DMS153 (cell line): ENCODE measurements at places on chromosomes 6 and 20.
A peak's percentile ranks its signal among the peaks of the same experiment; 100 is the strongest.

GRCh38 chr20:49981218-49982071 is 1.3 kb upstream of the SNAI1 start:
- DNase-seq = no peak

DNA sequence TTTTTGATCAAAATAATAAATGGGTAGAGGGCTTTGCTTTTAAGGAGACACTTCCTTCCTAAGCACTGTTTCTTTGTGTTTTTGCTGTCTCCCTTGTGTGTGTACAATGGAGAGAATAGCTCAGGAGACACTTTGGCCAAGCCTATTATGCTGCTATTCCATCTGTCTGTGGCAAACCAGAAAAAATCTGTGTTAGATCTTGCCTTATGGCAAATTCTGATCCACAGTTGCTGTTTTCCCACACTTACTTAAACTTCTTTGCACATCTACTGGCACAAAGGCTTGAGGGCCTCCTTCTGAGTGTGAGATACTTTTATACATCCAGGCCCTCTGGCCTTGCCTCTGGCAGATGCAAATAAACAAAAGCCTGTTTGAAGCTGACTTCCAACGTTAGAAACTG is 53.6 kb downstream of the PRDM13 start:
- DNase-seq = no peak

GRCh38 chr6:32075781-32076180 is 33.4 kb downstream of the TNXB start:
- DNase-seq = no peak

DNA sequence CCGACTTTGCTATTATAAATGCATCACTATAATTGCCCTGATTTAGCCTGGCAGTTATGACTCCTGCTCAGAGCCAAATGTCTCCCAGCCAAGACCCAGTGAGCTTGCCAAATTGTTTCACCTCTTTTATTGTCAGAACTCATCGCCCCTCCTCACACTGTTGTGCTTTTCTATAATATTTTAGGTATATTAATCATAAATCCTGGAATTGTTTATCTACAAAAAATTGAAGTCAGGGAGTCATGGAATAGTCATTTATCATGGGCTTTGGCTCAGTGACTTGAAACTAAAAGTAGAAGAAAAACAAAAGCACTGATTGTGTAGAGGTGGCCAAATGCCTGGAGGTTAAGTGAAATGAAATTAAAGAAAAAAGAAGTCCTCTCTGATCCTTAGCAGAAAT is 85.6 kb downstream of the PFDN4 start:
- DNase-seq = no peak

DNA sequence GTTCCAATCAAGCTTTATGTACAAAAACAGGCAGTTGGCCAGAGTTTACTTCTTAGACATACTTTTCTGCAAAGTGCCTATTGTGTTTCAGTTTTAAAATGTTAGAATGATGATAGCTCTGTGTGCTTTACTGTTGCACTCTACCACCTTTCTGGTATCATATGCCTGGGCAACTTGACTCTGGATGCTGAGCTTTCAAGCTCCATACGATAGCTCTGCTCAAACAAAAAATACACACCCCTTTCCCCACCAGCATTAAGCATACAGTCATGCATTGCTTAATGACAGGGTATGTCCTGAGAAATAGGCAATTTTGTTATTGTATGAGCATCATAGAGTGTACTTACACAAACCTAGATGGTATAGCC is 123.1 kb downstream of the RCAN2 start:
- DNase-seq = no peak

GRCh38 chr6:41647061-41647511 is 8.8 kb downstream of the MDFI start:
- no peak for DNase-seq

DNA sequence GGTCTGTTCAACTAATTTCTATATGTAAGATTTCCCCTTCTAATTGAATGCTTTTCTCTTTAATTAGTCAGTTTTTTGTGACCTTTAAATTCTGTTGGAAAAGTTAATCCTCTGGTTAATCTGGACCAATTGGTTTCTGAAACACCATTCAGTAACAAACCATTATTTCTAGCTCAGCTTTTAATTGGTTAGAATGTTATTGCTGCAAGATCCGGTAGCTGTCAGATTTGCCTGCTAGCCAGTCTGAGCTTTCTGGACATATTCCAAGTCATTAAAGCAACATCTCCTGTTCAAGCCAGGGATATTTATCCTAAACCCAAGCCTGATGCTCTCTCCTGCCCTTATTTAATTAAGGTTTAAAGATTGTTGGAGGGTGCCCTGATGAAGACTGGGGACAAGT is 55.1 kb upstream of the FBXL4 start:
- no peak for DNase-seq

DNA sequence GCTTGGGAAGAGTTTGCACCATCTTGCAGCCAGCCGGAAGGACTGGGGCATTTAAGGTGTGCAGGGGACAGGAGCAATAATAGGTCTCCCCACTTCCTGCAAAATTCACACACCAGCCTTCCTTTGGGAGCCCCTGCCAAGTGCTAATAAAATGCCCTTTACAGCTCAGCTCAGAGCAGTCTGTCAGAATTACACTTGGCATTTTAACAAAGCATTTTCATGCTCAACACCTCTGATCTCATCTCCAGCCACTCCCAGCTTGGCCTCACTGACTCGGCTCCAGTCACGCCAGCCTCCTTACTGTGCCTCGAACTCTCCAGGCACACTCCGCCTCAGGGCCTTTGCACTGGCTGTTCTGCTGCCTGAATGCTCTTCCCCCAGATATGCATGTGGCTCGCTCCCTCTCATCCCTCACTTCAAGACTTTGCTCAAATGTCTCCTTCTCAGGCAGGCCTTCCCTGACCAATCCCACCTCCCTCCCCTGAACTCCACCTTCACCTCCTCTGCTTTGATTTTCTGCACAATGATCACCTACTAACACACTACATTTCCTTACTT is 43.7 kb downstream of the GRM4 start:
- no peak for DNase-seq

GRCh38 chr20:17466641-17467040 is 64.5 kb downstream of the BFSP1 start:
- no peak for DNase-seq

- DNase-seq = no peak
Observed at GRCh38 chr20:62139636-62140035, 3.6 kb downstream of the PSMA7 start.

GRCh38 chr6:144931172-144932035 is 646.3 kb downstream of the UTRN start:
- DNase-seq = no peak

GRCh38 chr6:142886431-142887170 is 58.4 kb downstream of the HIVEP2 start:
- DNase-seq = peak; percentile 10

DNA sequence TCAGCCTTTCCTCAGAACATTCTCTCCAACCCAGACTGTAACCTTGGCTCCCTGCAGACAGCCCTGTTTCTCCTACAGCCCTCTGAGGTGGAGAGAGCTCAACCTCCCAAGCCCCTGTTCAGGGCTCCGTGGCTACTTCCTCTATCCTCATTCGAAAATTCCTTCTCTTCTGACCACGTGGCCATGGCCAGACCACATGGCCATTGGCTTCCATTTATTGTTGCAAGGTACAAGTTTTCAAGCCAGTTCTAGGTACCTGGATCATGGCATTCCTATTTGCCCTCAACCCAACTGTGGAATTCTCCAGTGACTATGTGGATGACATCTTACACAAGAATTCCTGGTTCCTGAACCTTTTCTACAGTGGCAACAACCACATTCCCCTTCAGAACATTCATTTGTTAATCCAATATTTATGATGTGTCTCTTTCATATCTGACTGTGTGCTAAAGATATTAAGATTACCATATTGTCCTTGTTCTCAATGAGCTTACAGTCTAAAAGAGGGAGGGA is 161.9 kb downstream of the GMPR start:
- no peak for DNase-seq

- DNase-seq = peak; percentile 63
Observed at GRCh38 chr6:6834356-6835222, 246.1 kb downstream of the LY86 start.

GRCh38 chr20:54108326-54108642 is 37.9 kb upstream of the BCAS1 start:
- no peak for DNase-seq

DNA sequence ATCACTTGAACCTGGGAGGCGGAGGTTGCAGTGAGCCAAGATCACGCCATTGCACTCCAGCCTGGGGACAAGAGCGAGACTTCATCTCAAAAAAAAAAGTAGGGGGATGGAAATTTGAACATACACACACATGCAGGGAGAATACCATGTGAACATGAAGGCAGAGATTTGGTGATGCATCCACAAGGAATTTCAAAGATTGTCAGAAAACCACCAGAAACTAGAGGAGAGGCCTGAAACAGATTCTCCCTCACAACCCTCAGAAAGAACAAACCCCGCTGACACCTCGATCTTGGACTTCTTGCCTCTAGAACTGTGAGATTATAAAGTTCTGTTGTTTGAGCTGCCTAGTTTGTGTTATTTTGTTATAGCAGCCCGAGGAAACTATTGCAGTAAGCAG is 125.5 kb downstream of the GPX5 start:
- no peak for DNase-seq

- no peak for DNase-seq
Observed at GRCh38 chr20:25293910-25294458, 46.1 kb downstream of the PYGB start.

DNA sequence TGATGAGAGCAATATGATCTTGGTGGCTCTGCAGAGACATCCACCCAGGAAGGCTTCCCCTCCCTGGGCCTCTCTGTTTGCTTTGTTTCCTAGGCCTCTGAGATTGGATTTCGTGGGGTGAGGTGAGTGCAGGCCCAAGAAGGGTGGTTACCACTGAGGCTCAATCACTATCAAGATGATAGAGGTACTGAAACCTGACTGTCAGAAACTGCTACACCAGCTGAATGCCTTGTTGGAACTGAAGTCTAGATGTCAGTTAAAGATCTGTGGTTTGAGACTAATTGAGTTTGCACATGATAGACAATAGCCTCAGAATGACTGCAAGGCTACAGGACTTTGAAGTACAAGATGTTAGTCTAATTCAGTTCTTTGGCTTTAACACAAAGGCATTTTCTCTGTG is 15.2 kb downstream of the VNN1 start:
- no peak for DNase-seq

- DNase-seq = no peak
Observed at GRCh38 chr20:32558526-32558925, 26.6 kb downstream of the NOL4L start.

GRCh38 chr6:141359953-141360352 is 772.8 kb upstream of the GJE1 start:
- DNase-seq = no peak

DNA sequence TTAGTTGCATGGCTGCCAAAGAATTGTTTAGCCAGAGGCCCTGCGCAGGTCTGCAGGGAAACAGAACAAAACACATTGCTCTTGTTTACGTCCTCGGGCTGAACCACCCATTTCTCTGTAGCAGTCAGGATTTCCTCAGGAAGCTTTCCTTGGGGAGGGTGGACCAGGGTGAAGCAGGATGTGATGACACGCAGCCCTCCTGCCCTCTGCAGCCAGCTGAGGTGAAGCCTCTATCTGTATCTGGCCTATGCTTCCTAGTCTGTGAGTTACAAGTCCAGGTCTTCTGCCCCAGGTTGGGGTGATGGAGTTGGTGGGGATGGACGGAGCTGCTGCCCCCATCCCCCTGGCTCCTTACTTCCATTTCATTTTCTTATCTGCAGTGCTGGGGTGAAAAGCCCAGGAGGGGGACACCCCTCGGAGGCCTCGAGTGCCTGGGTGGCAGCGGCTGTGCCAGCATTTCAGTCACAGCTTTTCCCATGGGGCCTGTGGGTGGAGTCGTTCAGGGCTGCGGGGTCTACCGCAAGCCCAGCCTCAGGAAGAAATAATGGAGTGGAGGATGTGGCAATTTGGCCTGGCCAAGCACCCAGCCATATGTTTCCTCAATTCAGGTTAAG is 24.9 kb downstream of the SASH1 start:
- no peak for DNase-seq

GRCh38 chr20:42779216-42779615 is 410.5 kb downstream of the PTPRT start:
- no peak for DNase-seq

- no peak for DNase-seq
Observed at GRCh38 chr20:40233406-40233805, 455.6 kb downstream of the MAFB start.

DNA sequence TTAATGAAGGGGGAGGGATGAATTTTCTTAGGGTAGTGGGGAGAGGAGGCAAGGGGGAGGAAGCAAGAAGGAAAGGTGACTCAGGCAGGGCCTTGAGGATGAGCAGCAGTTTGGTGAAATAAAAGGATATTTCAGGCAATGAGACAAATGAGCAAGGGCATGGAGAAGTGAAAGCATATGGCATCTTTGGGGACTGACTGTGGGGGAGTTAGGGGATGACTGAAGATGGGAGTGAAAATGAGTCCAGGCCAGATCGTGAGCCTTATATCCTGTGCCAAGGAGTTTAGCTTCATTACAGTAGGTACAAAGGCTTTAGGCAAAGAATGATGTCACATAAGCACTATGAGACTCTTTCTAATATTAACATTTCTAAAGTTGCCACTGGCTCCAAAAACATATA is 51.9 kb downstream of the ILRUN start:
- no peak for DNase-seq

DNA sequence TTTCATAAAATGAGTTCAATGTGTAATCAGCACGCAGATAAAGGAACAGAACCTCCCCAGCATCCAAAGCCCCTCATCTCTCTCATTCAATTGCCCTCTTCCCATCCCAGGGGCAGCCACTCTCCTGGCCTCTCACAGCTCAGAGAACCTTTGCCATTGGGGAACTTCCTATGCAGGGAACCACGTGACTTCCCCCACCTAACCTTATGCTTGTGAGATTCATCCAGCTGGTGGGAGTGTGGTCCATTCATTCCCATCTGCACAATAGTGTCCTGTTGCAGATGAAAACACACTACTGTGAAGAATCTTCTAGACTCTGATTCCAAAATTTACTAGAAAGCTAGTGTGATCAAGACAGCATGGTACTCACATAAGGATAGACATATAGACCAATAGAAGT is 299.3 kb downstream of the CDH4 start:
- no peak for DNase-seq

GRCh38 chr6:134317471-134318131 is at the start of gene SGK1:
TSS of gene SGK1 (minus strand) at chr6:134318112. CDS start at chr6:134317460, 652 bp downstream.
- DNase-seq = peak; percentile 56

GRCh38 chr6:148999501-148999900 is 252.7 kb downstream of the UST start:
- no peak for DNase-seq

DNA sequence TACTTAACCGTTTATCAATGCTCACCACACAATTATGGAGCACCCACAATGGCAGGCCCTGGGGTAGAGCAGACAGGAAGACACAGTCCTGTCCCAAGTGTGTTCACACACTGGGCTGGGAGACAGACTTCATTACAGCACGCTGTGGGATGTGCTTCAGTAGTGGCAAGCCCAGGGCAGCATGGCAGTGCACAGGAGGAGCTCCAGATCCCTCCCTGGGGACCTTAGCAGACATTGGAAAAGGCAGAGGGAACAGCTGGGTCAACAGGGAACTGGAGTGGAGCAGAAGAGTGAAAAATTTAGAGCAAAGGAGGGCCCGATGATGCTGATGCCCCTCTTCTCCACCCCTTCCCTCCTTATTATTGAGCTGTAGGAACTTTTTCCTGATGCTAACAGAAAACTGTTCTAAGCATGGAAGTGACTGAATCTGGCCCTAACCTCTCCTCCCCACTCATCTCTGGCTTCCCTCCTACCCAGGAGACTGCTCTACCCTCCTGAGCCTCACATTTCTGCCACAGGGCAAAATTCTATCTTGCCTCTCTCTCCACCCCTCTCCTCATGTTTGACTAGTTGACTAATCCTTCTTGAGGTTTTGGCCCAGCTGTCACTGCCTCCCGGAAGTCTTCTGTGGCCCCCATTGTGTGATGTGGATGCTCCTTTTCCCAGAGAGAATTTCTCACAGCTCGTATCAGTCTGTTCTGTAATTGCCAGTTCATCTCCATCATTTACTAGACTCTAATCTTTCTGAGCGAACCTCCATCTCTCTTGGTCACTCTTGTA is 41.3 kb upstream of the NOP56 start:
- peak; percentile 30 for DNase-seq
